Activated CD8-positive, alpha-beta memory T cell treated with anti-CD3 and anti-CD28 coated beads, Interleukin-2, amount 50 U/mL, for 48 hours (primary cell): ENCODE measurements at places on chromosomes 6 and 20.
A peak's percentile ranks its signal among the peaks of the same experiment; 100 is the strongest.

DNA sequence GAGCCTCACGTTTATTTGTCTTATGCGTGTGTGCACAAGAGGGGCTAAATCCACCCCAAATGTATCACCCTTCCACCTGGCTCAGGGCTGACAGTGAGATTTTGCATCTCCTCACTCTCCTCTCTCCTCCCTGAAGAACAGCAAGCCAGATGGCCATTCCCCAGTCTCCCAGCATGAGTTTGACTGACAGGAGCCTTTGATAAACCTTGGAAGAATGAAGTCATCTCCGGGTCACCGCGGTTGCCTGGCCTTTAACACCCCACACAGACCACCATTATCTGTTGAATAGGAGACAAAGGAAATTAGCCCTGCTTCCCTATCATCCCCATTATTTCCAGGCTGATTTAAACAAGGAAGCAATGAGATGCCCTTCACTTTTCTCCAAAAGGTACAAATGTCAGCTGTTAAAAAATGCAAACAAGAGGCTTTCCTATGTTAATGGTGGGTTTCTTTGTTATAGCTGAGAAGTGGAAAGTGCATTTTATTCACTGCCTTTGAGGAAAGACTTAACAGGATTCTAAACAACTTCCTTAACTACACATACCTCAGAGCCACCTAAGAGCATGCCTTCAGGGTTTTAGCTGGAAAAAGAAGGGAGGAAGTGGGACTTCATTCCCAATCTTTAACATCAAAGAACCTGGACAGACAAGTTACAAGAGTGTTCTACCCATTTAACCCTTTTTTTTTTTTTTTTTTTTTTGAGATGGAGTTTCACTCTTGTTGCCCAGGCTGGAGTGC lies 524.8 kb upstream of the ID4 start:
- no peak for DNase-seq

DNA sequence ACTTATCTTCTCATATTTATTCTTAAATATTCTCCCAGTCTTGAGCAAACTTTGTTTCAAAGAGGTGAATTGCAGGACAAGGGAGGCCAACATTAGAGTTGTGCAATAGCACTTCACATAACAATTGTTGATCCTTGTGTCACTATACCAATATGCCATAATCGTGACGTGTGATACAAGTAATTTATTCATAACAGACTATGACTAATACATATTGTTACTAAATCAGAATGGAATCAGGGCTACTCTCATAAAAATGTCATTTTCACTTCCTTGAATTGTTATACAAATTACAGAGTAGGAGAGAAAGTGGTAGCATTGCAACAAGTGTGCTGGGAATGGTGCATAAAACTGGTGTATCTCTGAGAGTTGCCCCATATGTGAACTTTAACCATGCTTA lies 37.2 kb upstream of the PLCB1 start:
- no peak for DNase-seq

DNA sequence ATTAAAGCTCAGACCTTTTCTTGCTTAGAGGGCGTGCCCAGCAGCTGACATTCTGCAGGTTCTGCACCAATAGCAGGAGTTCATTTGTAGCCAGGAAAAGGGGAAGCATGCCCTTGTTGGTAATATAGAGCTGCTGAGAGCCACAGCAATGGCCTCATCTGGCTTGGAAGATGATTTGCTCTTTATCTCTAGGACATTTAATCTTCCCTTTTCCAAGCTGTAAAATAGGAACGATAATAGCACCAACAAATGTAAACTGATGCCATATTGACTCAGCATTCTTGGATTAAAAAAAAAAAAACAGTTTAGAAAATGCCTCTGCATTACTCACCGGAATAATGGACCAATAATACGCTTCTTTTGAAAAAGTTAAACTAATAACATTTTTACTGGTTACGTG lies 93.4 kb upstream of the SLC2A12 start:
- no peak for DNase-seq

GRCh38 chr6:44278774-44279697 lies 8.8 kb downstream of the TMEM151B start:
- DNase-seq: no peak

DNA sequence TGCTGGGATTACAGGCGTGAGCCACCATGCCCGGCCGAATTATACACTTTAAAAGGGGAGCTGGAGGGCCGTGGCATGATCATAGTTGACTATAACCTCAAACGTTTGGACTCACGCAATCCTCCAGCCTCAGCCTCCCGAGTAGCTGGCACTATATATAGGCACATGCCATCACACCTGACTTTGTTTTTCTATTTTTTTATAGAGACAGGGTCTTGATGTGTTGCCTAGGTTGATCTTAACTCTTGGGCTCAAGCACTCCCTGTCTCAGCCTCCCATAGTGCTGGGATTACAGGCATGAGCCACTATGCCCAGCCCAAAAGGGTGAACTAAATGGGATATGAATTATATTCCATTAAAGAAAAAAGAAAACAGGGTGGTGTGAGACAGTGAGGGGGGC lies 7.8 kb downstream of the PTGIS start:
- peak; percentile 12 for DNase-seq

DNA sequence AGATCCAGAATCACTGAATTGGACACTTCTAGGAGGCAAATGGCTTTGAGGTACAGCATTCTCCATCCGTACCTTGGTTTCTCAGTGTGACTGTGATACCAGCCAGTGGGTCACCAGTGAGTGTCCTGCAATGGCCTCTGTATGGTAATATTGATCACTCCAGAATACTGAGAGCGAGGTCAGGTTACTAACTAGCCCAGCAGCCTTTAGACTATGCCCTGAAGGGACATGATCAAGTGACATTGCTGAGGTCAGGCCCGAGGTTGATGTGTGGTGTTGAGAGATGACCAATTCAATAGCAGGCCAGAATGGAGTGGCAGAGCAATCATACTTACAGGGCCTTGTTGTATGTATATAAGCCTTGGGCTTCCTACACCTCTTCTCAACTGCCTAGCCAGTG lies 476.0 kb downstream of the KHDRBS2 start:
- no peak for DNase-seq

- no peak for DNase-seq
These were observed 20.4 kb downstream of the ACSS1 start for GRCh38 chr20:25037288-25038102.

GRCh38 chr6:34414999-34415858 lies 10.6 kb downstream of the RPS10 start:
- peak; percentile 60 for DNase-seq

- DNase-seq: no peak
These were observed 3.5 kb downstream of the TGM3 start for GRCh38 chr20:2299301-2299700.

DNA sequence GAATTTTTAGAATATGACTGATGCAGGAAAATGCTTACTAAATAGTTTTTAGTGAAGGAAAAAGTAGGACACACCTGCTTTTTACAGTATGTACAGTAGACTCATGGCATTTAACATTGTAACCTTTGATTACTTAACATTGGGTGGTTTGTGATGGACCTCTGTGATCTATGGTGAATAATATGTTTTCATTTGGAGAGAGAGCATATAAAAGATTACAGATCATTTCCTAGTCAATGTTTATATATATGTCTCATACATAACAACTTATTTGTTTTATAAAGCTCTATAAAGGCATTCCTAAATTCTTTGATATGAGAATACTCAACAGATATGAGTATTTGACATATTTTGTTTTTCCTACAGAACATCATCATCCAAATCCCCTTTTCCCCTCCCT lies 129.3 kb upstream of the PDE7B start:
- DNase-seq: no peak

GRCh38 chr6:166958926-166959861 lies 2.8 kb upstream of the RNASET2 start:
- peak; percentile 54 for DNase-seq

DNA sequence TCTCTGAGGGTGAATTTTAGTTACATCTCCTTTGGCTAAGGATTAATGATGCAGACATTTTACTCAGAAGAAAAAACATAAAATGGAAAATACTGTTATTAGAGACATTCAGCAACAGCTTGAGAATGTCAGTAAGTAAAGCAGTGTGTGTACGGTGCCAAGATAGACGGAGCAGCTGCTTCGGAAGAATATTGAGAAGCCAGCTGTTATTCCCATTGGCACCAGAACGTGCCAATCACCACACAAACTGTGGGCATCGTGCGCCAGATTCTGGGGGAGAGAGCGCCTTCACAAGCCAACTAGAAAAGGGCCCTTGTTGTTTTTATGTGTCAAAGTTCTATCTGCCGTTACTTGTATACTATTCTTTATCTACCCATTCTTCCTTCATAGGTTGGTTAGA lies 163.4 kb downstream of the MTFR2 start:
- DNase-seq: no peak

GRCh38 chr20:56463428-56463827 lies 5.0 kb upstream of the RTF2 start:
- no peak for DNase-seq

DNA sequence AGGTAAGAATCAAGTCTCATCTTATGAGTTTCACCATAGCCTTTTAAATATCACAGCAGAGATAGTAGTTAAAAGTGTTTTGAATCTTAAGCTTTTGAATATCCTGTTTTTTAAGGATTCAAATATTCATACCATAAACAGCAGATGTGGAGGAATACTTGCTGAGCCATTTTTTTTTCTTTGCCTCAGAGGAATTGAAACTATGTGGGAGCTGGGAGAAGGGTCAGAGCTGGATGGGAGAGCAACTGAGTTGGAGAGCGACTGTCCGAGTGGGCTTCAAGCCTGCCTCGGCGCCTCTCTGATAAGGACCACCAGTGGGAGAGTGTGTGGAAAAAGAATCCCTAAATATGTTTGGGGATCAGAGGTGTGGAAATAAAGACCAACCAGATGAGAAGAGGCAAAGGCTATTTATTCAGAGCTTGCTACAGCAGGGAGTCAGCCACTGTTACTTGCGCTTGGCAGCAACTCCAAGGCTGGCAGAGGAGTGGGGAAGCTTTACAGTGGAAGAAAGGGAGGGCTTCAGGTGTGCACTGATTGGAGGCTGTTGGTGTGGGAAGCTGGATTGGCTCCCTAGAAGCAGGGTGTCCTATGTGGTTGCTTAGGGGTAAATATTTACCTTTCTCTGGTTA lies 34.3 kb upstream of the MCUR1 start:
- DNase-seq: no peak

GRCh38 chr6:127690092-127690491 lies 113.1 kb downstream of the C6orf58 start:
- no peak for DNase-seq

- no peak for DNase-seq
These were observed 207.1 kb upstream of the POU3F2 start for GRCh38 chr6:98627129-98627775.

DNA sequence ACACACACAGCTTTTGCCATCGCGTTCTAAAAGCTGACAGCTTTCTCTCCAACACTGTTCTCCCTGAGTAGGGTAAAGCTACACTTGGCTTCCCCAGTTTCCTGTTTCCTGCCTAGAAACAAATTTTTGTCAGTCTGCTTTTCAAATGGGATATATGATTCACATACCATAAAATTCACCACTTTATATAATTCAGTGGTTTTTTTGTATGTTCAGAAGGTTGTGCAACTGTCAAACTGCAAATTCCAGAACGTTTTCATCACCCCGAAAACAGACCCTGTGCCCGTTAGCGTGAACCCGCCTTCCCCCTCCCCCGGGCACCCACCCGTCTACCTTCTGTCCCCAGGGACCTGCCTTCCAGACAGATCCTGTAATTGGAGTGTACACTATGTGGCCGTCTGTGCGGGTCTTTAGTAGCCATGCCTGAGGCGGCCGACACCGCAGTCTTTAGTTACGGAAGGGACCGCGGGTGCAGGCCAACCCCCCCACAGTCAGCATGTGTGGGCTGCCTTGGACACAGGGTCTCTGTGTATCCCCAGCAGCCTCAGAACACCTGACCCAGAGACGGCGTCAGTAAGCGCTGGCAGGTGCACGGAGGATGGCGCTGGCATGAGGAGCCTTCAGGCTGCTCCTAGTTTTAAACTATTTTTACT lies 16.6 kb downstream of the HRH3 start:
- no peak for DNase-seq

- no peak for DNase-seq
These were observed 148.5 kb upstream of the DEFB112 start for GRCh38 chr6:50198245-50198644.

DNA sequence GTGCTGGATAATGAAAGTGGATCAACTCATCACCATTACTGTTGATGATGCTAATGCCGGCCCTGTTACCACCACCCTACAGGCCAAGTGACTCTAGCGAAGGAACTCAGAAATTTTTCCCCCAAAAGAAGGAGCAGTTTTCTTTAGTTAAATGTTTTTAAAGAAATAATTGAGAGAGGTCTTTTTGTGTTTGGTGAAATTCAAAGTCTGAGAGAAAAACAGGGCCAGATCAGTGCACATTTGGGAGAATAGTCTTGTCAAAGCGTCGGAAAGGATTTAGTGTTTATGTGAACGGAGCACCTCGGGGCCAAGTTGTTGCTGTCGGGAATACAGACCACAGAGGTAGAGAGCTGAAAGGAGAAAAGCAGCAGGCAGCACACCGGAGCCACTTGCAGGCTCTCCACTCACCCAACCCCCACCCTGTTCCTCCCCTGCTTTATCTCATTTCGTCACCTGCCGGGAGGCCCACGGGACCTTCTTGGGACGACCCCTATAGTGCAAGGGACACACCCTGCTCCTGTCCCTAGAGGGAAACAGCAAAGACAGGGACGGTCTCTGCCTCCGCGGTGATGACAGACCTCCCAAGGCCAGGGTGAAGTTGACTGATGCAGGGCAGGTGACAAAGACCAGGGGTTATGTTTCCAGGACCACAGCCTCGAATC lies 6.8 kb downstream of the TFAP2B start:
- DNase-seq: no peak
